Stimulated activated naive CD8-positive, alpha-beta T cell treated with anti-CD3 and anti-CD28 coated beads, Interleukin-15, Interleukin-2, amounts not matched to agents 100 U/mL and 50 U/mL, for 24 hours (primary cell): ENCODE measurements at places on chromosomes 1 and 21.

GRCh38 chr1:222749927-222750326 lies 12.9 kb downstream of the FAM177B start:
- DNase-seq = no peak

DNA sequence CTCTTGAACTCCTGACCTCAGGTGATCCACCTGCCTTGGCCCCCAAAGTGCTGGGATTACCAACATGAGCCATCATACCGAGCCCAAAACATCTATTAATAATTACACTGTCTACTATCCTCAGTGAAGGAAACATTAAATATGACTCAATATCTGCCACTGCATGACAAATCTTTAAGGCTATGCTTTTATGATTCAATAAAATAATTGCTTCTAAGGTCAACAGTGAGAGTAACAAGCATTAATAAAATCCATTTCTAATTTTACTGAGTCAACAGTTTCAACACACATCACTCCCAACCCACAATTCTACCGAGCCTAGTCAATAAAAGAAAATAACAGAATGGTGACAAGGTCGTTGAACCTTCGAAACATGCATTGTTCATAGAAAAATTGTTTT lies 125.5 kb upstream of the CHRM3 start:
- DNase-seq = no peak

DNA sequence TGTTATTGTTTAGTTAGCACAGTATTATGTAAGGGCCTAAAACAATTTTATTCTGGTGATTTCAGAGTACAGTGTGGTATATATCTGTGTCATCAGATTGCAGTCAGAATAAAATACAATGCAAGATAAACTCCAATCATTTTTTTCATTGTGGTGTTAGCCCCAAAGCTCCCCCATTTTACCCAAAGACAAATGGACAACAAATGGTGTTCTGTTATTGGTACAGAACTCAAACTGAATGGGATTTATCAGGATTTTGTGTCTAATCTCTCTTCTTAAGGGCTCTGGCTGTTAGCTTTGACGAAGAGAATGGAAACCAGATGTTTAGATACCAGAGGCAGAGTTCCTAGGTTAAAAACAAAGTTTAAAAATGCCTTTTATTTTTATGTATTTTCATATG lies 163.1 kb upstream of the USP25 start:
- DNase-seq = no peak

- no peak for DNase-seq
Observed at GRCh38 chr1:39117899-39118450, 86.5 kb upstream of the MACF1 start.

DNA sequence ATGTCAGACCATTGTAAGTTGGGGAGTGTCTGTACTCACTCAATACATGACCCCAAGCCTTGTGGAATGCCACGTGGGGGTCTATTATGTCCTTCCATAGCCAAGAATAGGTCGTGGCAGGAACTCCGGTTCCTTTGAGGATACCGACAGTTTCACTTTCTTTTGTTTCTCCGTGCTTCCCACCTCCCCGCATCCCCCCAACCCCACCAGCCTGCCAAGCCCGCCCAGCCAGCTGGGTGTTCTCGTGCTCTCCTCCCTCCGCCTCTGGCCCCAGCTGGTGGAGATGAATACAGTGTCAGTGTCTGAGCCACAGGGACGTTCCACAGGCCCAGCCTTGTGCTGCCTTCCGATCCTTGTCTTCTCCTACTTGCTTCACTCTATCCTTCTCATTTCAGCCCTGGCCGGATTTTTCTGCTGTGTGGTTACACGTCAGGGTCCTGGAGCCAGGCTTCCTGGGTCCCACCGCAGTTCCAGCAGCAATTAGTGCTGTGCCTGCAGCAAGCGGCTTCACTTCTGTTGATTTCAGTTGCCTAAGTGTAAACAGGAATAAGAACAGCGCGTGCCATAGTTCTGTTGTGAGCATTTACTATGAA lies 4.1 kb upstream of the AGTRAP start:
- DNase-seq = peak; percentile 48

- DNase-seq = no peak
Observed at GRCh38 chr1:214897581-214897980, 185.0 kb upstream of the KCNK2 start.

GRCh38 chr1:52056163-52056936 lies at the start of gene BTF3L4:
BTF3L4 (plus strand) TSS chr1:52056295; CDS start chr1:52059848, 3,553 bp downstream.
- peak; percentile 94 for DNase-seq

GRCh38 chr1:209736490-209737117 lies 19.2 kb upstream of the TRAF3IP3 start:
- no peak for DNase-seq

GRCh38 chr21:32020564-32020963 lies 147.7 kb downstream of the HUNK start:
- no peak for DNase-seq

DNA sequence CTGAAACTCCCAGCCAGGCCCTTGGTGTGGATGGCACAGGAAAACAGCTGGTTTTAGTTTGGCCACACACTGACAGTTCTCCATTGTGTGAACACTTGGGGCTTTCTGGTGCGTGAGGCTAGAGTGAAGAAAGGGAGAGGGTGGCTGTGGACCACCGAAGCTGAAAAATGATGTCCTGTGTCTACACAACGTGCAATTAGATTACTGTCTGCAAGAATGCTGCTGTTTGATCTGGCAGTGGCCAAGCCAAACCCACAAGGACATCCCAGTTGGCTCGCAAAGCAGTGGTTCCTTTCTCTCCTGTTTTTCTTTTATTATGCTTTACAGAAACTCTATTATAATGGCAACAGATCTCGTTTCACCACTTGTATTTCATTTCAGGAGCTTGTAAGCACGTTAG lies 58.9 kb downstream of the ERG start:
- DNase-seq = no peak

DNA sequence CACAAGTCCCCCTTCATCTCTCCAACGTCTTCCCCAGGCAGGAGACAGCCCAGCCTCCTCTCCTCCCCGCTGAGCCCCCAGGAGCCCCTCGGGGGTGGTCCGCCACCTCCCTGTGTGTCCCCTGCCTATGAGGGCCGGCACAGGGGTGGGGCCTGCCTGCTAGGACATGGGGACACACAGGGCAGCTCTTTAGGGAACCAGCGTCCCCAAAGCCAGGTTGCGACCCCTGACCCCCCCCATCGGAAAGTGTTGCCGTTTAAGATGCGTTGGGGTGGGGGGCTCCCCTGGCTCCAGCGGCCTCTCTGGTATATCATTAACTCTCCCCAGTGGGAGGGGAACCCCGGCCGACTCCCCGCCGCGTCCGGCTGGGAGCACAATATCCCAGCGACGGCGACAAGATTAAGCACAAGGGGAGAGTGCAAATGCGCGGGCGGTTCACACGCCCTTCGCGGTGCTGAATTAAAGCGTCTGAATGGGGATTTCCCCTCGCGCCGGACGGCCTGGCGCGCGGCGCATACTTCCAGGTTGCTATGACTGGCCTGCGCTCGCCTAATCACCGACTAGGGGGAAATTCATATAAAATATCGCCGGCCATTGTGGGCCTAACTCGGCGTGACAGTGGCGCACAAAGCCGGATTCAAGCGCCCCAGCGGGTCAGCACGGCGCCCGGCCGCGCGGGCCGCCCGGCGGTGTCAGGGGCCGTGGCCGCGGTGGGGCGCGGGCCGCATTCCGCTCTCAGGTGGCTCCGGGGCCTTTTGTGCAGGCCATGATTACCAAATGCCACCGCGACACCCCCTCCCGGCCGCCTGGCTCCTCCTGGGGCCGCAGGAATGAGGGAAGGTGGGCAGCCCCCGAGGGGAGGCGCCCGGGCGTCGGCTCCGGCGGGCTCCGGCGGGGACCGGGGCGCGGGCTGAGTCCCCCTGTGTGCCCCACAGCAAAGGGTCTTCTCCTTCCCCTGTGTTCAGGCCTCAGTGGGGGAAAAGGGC lies 30.9 kb downstream of the WNT3A start:
- peak; percentile 60 for DNase-seq

DNA sequence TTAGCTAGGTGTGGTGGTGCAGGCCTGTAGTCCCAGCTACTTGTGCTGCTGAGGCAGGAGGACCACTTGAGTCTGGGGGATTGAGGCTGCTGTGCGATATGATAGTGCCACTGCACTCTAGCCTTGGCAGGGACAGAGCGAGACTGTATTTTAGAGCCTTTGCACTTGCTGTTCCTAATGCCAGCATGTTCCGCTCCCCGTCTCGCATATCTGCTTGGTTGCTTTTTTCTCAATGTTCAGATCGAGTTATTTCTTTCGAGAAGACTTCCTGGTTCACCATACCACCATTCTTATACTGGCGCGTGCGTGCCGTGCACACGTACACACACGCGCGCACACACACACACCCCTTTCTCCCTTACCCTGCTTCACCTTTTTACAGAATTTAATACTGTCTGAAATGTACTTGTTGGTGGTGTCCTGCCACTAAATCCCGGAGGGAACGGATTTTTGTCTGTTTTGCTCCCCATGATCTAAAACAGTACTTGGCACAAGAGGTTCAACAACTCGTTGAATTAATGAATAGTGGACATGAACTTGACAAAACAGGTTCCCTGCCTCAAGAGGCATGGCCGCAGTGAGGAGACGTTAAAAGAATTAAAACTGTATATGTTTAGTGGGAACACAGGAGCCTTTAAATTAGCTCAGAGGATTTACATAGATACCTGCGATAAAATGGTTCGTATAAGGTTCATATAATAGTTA lies 1.1 kb upstream of the RPRD2 start:
- no peak for DNase-seq

- DNase-seq = no peak
Observed at GRCh38 chr1:29052941-29053340, 70.8 kb downstream of the TMEM200B start.

- DNase-seq = no peak
Observed at GRCh38 chr1:85862456-85862855, 154.2 kb upstream of the ZNHIT6 start.

DNA sequence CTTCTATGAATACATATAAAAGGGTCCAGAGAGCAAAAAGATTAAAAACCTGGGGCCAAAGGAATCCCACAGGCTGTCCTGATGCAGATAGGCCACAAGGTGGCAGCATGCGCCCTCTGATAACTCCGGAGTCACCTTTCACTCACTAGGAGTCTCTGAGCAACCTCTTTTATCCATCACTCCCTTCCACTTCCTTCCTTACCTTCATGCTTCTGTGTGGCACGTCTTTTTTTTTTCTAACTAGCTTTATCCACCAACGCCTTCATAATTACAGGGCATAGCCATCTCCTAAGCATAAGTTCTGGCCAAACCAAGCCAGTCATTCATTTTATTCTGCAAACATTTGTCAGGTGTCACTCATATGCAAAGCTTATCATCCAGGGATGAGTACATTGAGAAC lies 3.9 kb upstream of the PGLYRP4 start:
- peak; percentile 66 for DNase-seq

GRCh38 chr1:247576514-247576913 lies 11.6 kb upstream of the OR2G2 start:
- DNase-seq = no peak

DNA sequence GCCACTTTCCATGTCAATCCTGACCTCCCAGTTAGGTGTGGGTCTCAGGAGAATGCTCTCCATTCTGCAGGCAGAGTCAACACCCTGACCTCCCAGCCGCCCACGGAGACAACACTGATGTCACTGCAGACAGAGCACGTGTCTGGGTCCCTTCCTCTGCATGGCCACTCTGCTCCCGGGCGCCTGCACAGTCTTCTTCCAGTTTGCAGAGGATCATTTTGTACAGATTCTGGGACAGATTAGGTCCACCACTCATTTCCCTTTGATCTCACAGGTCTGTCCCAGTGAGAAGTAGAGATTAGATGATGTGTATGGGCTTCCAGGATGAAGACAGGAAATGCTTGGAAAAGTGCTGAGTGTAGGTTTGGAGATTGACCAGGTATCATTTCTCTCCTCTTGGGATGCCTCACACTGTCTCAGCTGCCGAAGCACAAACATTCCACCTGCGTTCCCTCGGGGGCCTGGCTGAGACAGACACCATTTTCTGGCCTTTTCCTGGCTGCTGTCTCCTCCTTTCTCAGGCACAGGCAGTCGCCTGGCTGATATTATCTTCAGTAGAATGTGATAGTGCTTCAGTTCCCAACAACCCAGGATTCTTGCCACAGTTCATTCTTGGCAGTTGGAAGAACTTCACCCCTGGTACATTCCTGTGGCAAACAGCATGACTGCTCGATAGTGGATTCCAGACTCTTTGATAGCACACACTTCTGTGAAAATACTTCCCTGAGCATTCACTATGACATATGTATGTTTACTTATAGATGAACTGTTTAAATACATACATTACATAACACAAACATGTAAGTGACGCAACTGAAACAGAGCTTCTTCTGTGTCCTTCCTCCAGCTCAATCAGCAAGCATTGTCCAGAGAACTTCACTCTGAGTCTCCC lies 7.9 kb downstream of the MYBPHL start:
- DNase-seq = peak; percentile 25

DNA sequence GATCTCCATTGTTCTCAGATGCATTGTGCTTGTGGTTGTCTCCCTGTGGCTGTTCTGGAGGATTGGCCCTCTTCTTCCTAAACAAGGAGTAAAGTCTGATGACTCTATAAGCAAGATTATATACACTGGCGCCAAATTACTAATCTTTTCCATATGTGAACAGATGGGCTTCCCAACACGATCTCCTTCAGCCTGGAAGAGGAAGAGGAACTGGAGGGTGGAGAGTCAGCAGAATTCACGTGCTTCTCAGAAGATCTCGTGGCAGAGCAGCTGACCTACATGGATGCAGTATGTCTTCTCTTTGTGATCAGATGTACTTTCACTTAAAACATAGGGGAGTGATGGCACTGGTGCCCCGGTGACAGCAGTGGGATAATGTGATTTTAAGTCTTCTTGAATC lies 78.7 kb downstream of the RGL1 start:
- no peak for DNase-seq
